ENCODE measurements at places on chromosomes 6 and 20. TPM values are rescaled to one million over a fixed set of nuclear protein-coding genes. Genes with fewer than 3 reads are reported as not detected.

The MTCH1 gene
- 84.4 TPM for total RNA-seq

The BANF2 gene
- total RNA-seq, result not detected

The PTCHD4 gene
- total RNA-seq, result not detected

The ZNF311 gene
- not detected for total RNA-seq

The CLPSL2 gene
- total RNA-seq, result not detected

The ATF6B gene
- 51.3 TPM for total RNA-seq

The HLA-DQA1 gene
- 216 TPM for total RNA-seq

All from Karpas-422 (cell line).